ENCODE measurements at places on chromosomes 16 and 17.

DNA sequence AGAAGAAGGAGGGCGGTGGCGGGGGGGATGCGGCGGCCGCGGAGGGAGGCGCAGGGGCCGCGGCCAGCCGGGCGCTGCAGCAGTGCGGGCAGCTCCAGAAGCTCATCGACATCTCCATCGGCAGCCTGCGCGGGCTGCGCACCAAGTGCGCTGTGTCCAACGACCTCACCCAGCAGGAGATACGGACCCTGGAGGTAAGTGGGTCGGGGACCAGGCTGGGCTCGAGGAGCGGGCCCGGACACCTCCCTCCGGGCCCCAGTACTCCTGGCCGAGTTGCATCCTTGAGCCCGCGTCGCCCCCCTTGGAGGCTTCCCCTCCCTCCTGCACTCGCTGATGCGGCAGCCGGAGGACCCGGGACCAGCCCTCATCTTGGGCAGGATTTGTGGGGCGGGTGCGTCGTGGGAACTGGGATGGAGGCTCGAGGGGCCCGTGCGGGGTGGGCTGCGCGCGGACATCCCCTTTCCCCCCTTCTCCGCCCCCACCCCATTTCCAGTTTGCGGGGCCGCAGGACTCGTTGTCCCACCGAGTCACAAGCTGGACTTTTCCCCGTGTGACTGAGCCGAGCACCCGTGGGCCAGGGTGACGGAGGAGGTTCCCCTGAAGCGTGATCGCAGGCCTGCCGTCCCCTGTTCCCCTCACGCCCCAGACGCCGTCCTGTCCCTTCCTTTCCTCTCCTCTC is 572 bp downstream of the KSR1 start:
- DNase-seq: no peak

- no peak for DNase-seq
These were observed 154.4 kb downstream of the CLEC16A start for GRCh38 chr16:11098601-11099390.

DNA sequence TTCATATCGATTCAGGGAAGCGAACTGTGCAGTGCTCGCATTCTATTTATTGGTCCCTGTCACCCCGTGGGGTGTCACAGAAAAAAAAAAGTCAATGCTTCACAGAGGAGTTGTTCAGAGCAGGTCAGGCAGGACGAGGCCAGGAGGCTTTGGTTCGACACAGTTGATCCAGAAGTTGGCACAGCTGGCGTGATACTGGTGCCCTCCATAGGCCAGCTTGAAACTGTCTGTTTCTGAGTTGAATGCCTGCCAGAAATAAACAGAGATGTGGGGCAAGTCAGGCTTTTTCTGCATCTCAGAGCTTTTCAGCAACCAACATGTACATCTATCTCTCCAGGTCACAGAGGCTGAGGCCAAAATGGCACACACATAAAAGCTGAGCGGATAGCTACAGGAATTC is 29.1 kb downstream of the DUSP14 start:
- DNase-seq: no peak

DNA sequence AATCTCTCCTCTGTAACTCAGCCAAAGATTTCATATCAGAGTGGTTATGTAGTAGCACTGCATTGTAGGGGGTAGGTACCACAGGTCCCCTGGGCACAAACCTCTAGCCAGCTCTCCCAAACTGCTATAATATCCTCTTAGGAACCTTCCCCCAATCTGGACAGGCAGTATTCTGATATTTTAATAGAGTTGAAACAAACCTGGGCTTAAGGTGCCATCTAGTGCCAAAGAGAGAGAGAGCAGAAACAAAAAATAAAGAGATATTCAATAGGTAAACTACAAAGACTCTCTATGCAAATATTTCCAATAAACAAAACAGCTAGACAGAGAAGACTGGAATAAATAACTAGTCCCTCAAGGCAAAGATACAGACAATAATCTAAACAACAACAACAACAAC is 1070.0 kb downstream of the CDH11 start:
- DNase-seq: no peak

DNA sequence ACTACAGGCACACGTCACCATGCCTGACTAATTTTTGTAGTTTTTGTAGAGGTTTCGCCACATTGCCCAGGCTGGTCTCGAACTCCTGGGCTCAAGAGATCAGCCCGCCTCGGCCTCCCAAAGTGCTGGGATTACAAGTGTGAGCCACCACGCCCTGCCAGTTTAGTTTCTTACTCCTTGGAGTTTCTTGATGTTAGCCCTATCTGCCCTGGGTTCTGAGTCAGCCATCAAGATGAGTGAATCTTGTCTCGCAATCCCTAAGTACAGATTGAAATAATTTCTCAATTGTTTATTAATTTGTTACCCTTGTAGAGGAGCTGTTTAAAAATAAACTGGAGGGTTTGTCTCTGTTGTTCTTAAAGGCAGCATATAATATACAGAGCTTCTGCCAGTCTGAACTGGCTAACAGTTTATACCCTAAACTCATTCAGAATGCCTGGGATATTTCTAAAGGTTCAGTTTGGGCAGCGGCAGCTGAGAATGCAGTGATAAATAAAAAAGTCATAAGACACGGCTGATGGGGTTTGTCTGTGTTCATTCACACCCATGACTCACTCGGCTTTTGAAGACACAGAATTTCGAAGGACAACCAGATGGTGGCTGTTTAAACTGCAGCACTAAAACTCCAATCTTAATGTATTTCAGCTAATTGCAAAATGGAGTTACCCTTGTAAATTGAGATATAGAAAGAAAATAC is 39.6 kb downstream of the GPRC5B start:
- DNase-seq: peak; percentile 83

DNA sequence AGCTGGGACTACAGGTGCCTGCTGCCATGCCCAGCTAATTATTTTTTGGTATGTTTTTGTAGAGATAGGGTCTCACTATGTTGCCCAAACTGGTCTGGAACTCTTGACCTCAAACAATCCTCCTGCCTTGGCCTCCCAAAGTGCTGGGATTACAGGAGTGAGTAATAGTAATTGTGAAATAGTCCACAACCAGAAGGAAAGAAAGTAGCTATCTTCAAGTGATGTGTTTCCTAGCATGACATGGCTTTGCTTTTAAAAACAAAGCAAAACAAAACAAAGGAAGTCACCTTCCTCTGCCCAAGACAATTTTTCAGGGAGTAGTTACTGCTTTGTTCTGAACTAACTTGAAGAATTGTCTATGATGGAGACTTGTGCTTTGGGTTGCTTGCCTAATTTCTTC is 27.0 kb downstream of the ATP6V0A1 start:
- DNase-seq: no peak

- no peak for DNase-seq
These were observed 84.7 kb downstream of the VAT1L start for GRCh38 chr16:77873066-77873465.

GRCh38 chr17:74567397-74567796 is at the start of gene CD300H:
Gene CD300H, minus strand, starts transcription at chr17:74567509.
- DNase-seq: no peak

DNA sequence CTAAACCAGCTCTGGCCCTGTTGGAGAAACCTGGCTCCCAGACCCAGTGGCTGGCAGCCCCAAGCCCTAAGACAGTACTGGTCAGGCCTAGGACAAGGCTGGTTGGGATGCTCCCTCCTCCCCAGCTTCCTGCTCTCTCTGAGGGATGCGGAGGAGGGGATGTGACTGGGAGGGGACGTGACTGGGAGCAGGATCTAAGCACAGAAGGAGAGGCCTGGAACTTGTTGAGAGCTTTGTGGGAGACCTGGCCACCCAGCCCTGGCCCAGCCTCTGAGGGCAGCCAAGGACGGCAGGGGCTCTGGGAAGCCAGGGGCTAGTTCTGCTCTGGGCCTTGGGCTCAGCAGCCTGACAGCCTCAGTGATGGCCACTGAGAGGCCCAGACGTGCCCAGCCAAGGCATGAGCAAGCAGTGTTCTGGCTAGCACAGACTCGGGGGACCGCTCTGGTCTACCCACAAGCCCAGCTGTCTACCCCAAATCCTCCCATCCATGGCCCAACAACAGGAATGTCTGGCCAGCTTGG is 22.8 kb downstream of the ATP6V0D1 start:
- no peak for DNase-seq

- no peak for DNase-seq
These were observed 3.6 kb downstream of the COG1 start for GRCh38 chr17:73196500-73196899.

DNA sequence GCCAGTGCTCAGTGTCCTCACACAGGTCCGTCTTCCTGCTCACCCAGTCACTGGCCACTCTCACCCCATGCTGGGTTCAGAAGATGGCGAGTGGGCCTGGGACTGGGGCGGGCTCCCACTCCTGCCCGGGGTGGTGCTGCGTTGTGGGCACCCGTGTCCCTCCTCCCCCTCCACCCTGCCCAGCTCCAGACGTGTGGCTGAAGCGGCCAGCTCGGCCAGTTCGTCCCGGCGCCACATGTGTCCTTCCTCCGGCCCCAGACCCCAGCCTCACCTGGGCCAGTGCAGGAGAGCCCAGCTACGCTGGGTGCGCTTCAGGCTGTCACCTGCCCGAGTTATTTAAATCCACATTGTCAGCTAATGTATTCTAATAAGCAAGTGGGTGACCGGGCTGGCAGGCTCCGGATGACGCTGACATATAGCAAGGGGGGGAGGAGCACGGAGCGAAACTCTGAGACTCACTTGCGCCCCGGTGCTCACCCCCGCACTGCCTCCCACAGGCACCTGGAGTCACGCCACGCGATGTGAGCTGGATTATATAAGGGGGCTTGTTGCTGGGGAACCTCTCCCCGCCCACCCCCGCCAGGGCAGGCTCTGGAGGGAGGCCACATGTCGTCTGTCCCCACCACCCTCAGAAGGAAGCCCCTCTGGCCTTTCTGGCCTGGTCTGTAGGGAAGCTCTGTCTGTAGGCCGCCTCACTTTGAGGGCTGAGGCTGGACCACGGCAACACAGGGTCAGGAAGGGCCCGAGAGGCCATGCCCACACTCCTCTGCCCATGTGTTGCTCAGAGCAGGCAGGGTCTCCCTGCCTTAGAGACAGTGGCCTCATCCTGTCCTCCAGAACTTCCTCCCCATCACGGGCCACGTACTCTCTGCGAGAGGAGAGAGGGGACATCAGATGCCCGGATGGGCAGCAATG is 7.1 kb upstream of the BAIAP2 start:
- DNase-seq: no peak

- no peak for DNase-seq
These were observed 8.9 kb upstream of the TMEM220 start for GRCh38 chr17:10738521-10739258.

GRCh38 chr17:57594767-57595166 is 150.3 kb downstream of the CCDC182 start:
- no peak for DNase-seq

GRCh38 chr16:83215406-83216001 is 588.7 kb downstream of the CDH13 start:
- DNase-seq: no peak

DNA sequence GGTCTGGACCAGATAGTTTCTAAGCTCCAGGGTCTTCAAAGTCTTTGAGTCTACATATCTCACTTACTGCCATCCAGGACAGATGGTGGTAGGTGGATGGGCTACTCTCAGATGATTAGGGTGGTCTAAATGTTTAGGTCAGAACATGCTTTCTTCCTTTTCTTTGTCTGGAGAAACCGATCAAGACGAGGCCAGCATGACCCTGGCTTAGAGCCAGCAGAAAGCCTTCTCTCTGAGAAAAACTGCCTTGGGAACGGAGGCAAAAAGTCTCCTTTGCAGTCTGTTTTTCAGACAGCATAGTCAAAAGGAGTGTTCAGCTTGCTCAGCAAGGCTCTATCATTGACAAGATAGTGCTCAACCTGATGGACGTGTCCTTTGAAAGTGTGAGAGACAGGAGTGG is 48.8 kb downstream of the SPACA3 start:
- DNase-seq: no peak

DNA sequence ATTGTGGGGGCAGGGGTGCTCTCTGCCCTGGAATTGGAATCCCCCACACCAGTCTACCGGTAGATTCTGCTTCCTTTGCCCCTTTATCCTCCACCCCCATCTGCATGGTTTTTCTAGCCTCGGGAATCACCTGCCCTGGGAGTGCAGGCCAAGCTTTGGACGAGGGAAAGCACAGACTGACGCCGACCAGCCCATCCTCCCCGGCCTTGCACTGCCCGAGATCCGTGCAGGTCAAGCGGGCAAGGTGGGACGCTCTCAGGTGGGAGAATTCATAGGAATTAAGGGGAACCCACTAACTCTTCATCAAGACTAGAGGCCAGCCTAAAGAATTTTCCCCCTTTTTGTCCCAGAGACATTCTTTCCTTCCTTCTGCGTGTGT is 9.9 kb upstream of the HOXB13 start:
- no peak for DNase-seq

GRCh38 chr16:73021866-73022495 is 25.9 kb downstream of the ZFHX3 start:
- DNase-seq: no peak
